ENCODE measurements at places on chromosomes 7 and 10. TPM values are rescaled to one million over a fixed set of nuclear protein-coding genes. Genes with fewer than 3 reads are reported as not detected.

Gene OGDHL
- 1.1 TPM for total RNA-seq

Gene ANKRD30A
- total RNA-seq = not detected

- DNase-seq = no peak
Observed at GRCh38 chr7:47887016-47887640, 61.1 kb downstream of the PKD1L1 start.

Gene MICALL2
- total RNA-seq = 68.6 TPM

Gene POM121L12
- total RNA-seq = not detected

- no peak for DNase-seq
Observed at GRCh38 chr7:69749994-69750393, 151.7 kb downstream of the AUTS2 start.

DNA sequence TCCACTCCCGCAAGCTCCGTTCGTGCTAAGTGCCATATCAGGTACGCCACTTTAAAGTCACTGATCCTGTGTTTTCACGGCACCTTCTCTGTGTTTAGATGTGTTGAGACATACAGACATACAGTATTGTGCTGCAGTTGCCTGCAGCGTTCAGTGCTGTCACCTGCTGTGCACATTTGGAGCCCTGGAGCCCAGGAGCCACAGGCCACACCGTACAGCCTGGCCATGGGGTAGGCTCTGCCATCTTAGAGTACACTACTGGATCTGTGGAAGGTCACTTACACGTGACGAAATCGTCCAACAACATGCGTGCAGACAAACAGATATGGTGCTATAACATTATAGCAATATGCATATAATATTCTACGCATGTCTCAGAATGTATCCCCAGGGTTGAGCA is 111.3 kb downstream of the ELFN1 start:
- DNase-seq = no peak

DNA sequence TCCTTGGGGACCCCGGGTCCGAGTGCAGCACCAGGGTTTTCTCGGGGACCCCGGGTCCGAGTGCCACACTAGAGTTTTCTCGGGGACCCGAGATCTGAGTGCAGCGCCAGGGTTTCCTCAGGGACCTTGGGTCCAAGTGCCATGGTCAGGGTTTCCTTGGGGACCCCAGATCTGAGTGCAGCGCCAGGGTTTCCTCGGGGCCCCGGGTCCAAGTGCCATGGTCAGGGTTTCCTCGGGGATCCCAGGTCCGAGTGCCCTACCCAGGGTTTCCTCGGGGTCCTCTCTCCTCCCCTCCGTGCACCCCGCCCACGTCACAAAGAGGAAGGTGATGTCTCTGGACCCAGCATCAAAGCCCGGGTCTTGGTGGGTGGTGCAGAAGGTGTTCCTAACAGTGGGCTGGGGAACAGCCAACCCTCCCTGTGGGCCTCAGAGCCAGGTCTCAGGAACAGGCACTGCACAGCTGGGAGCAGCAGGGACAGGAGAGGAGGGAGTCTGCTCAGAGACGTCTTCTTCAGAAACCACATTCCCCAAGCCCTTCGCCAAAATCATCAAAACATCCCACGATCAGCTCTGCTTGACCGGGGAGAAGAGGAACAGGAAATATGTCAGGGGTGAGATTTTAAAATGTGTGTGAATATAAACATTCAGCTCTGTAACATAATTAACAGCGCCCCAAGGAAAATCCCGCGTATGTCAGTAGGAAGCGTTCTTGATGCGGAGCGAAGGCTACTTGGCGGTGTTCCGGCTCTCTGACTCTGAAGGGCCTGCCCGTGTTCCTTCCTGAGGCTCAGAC is 540.7 kb downstream of the DNAJB6 start:
- DNase-seq = no peak

Gene CCDC201
- not detected for total RNA-seq

DNA sequence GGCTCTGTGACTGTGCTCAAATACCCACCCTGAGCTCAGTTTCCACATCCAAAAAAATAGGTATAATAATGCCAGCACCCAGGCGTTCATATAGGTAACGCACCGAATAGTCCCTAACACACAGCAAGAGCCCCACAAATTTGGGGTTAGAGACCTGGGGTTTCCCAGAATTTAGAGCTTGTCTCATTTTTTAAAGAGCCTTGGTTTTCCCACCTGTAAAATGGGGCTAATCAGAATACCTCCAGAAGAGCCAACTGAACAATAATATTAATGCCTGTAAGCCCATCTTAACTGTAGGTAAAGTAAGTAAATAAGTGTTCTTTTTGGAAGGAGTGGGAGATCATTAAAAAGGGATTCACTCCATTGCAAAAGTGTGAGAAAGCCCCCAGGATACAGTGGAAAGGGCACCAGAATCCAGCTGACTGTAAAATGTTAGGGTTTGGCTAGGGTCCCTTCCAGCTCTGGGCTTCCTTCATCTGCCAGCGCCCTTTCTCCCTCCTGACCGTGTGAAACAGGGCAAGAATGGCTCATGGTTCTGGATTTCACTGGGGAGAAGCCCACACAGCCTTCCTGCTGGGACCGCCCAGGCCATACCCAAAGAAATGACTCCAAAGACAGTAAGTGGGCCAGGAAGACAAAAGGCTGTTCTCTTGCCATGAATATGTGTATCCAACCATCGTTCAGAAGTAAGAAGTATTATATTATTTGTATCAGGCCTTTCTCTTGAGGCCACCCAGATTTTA is 2.1 kb downstream of the MTURN start:
- no peak for DNase-seq

DNA sequence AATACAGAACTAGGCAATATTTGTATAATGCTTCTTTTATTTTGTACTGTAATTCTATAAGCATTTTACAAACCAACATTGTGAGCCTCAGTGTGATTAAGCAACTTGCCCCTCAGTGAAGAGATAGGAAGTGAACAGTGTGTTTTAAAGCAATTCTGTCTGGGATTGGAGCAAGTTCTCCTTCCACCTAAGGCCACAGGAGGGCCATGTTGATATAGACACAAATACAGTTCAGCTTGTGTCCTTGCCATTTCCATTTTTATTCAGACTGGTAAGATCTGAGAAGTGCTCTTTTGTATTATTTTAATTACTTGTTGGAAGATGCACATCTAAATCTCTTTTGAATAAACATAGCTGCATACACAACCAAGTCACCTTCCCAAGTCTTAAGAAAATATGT is 416.3 kb upstream of the COBL start:
- DNase-seq = no peak

DNA sequence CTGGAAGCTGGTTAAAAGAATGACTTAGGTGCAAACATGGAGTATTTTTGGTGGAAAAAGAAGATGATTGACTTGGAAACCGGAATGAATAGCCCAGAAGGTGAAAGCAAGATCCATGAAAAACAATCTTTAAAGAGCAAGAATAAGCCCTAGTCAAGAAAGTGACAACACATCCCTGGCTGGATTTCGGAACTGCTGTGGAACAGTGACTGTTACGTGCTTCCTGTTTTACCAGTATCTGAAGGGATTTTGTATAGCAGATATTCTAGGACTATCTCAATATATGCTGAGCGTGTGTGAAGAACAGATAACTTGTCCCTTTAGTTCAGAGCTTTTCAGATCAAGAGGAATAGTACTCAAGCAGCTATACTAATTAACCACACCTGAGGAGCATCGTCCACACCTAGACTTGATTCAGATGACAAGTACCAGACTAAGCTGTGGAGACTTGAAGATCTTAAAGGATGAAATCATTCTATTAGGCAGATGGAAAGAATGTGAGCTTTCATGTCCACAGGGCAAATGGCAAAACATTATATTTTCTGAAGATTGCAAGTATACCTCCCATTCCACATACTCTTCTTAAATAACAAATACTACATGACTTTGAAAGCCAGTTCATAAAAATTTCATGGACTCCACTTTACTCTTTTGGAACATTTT is 11.5 kb upstream of the TES start:
- no peak for DNase-seq

DNA sequence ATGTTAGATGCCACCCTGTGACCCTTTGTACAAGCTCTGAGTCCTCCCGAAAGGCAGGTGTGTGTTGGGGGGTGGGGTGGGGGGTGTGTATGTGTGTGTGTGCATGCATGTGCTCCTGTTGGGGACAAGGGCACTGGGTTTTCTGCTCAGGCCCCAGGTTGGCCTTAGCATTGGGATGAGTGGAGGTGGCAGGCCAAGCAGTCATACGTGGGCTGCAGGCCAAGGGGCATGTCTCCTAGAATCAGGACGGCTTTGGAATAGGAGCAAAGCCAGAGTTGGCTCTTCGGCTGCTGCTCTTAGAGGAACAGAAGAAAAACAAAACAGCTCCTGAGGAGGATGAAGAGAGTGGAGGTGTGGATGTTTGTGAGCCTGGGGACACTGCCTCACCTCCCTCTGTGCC is 26.0 kb downstream of the HSPA12A start:
- no peak for DNase-seq

- DNase-seq = no peak
Observed at GRCh38 chr7:41039386-41039953, 663.4 kb downstream of the INHBA start.

DNA sequence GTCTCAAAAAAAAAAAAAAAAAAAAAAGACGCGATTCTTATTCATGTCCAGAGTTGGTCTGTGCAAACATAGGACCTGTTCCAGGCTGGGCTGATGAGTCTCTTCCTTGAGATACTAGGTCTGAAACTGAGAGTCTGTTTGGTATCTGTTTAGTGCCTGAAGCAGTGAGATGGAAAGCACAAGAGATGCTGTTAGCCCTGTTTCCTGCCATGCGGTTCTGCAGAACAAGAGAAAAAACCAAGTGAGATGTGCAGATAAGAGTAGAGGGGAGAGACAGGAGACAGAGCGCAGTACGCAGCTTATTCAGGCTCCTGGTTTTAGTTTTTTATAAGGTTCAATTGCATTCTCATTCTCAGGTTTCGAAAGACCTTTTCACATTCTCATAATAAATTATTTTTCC is 85.8 kb upstream of the PRKCQ start:
- DNase-seq = no peak

- DNase-seq = no peak
Observed at GRCh38 chr7:8215648-8216333, 46.2 kb downstream of the ICA1 start.

GRCh38 chr7:20861468-20861867 is 74.8 kb upstream of the SP8 start:
- DNase-seq = no peak

DNA sequence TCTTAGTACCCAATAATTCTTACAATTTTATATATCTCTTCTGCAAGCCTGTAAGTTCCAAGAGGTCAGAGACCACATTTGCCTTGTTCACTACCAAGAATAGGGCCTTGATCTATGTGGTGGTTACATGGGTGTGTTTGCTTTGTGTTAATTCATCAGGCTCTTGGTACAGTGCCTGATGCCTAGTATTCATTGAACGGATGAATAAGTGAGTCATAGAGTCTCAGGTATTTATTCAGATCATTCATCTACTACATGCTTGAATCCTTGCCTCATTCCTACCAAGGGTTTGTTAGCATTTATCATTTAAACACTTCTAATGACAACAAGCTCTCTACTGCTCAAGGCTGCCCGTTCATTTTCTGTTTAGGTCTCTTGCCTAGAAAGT is 11.3 kb upstream of the SGPL1 start:
- no peak for DNase-seq

Gene SPDYE18
- total RNA-seq = 0.46 TPM

DNA sequence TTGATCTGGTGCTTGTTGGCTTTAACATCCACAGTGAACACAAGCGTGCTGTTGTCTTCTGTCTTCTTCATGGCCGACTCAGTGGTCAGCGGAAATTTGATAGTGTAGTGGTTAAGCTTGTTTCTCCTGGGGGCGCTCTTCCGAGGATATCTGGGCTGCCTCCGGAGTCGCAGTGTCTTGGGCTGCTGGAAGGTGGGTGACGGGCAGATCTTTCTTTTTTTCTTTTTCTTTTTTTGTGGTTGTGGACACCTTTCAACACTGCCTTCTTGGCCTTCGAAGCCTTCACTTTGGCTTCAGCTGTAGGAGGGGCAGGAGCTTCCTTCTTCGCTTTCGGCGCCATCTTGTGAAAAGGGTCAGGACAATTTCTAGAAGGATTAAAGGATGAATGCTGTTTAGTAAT is 23.8 kb upstream of the RPA3 start:
- no peak for DNase-seq

- DNase-seq = no peak
Observed at GRCh38 chr7:25360451-25360850, 132.2 kb upstream of the NPVF start.

- DNase-seq = no peak
Observed at GRCh38 chr10:86188326-86188725, 178.3 kb downstream of the GRID1 start.

DNA sequence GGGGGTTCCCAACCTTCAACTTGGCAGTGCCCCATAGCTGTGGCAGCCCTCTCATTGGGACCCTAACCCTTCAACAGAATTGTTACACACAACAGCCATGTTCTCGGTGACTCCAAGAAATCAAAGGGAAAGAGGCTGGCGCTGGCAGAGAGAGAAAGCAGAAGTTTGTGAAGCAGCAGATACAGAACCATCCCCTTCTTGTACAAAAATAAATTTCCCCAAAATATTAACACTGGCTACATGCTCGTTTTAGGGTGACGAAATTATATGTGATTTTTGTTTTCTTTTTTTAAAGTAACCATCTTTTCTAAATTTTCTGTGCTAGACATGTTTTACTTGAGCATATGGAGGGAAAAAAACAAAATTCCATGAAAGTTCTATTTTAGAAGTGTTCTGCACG is 45.2 kb upstream of the SAMD8 start:
- no peak for DNase-seq

DNA sequence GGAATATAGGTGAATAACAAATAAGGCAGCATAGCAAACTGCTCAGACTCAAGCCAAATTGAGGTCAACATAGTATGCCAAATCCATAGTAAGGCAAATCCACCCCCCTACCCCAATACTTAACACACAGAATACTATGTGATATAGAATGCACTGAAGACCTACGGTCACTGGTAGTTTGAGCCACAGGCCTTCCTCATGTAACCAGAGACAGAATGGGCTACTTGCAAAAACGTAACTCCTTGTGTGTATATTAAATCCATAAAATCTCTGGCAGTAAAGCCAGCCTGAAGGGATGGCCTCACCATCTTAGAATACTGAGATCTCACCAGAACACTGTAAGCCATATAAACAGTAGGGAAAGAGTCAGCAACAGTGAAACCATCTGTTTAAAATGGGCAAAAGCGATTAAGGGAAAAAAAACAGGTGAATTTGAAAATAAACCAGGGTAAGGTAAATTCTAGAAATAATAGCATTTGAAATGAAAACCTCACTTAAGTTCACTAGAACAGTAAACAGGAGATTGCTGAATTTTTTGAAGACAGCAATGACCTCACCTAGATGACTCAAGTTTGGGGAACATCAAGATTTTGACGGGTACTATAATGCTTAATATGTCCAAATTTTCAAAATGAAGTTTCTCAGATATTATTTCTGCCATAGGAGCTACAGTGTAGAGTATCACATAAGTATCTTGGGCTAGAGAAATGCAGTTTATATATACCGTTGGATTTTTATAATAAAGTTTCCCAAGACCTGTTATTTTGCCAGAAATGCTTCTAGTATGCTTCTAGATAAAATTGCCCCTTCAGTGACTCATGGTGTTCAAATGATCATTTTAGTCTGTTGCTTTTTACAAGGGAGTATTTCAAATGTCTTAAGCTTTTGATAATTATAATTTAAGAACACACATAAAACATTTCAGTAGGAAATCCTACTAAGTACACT is 13.9 kb downstream of the HNRNPA2B1 start:
- no peak for DNase-seq

Gene AGR2
- total RNA-seq = 1,046 TPM

Gene UCN3
- total RNA-seq = 4.5 TPM
